ENCODE measurements at places on chromosomes 13 and 19.

DNA sequence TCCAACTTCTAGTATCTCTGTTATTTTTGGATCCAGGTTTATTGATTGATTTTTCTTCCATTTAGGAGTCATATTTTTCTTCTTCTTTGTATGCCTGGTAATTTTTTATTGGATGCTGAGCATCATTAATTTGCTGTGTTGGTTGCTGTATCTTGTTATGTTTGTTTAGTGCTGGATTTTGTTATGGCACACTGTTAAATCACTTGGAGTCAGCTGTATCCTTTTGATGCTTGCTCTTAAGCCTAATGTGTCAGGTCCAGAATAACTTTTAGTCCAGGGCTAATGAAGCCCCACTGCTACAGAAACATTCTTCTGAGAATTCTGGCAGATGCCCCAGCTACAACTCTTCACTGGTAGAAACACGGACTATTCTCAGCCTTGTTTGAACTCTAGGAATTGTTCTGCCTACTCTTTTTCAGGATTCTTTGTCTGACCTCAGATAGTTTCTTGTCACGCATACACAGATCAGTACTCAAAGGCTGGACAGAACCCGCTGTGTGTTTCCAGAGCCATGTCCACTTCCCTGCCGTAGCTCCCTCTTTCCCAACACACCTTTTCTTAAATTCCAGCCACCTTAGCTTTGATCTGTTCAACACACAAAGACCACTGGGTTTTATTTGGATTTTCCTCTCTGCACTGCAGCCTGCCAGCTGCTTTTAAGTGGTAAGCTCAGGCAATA is 137.1 kb upstream of the WASF3 start:
- no peak for DNase-seq

DNA sequence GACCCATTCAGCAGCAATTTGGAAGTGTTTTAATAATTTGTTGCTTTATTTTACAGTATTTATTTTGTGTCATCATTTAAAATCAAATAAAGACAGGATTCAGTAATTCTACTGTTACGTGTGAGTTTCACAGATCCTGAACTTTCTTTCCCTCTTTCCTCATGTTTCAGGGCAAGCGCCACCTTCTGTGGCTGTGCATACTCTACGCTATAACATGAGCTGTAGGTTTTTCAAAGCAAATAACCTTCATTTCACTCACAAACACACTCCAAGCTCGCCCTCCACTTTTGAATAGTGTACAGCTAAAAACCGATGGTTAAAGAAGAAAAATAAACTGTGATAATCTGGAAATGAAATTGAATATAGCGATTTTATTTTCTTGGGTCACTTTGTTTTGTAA is 753.3 kb downstream of the OLFM4 start:
- DNase-seq = no peak

DNA sequence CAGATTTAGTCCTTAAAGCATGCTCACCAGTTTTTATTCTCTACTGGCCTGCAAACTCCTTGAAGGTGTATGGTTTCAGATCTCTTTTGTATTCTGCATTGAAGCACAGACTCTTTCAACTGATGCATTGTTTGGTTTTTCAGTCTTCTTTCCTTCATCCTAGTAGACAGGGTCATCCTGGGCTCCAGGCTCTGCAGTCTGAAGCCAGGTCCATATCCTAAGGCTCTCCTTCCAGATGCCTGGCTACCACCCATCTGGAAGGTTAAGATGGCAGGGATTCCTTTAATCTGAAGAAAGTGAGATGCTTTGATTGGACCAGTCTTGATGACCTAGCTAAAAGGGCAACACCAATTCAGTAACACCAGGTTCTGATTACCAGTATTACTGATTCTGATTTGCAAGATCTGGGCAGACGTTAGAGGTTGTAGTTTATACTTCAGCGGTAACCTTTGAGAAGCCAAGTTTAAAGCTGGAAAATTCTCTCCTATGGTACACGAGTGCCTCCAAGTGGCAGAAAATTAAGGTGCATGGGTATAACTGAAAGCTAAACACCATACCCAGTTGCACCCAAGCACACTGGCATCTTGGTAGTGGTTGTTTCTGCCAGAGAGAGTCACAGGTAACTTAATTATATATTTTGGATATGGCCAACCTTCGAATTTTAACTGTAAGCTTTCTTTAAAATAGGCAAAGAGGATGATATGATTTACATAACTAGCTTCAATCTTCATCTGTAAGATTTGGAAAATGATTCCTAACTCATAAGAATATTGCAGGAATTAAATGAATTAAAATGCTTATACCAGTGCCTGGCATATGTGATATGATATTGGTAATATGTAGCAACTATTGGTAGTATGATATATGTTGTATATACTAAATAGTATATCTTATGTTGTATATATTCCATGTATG is 1651.9 kb upstream of the MIR17HG start:
- no peak for DNase-seq

DNA sequence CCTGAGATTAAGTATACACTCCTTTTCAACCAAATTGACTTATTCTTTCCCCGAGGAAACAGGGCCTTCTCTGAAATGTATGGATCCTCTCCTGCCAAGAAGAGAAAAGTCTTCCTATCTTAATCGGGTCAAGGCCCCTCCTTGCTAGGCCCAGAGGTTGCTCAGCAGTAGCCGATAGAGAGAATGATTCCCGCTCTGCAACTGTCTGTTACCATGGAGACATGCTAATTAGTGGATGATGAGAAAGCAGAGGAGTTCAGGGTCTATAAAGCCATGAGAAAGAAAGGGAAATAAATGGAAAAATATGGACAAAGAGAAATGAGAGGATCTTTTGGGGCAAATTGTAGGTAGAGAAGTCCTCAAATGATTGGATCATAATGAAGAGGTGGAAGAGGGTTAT is 103.5 kb downstream of the POU4F1 start:
- no peak for DNase-seq

GRCh38 chr13:72559716-72560115 is 167.7 kb downstream of the MZT1 start:
- DNase-seq = no peak

- peak; percentile 49 for DNase-seq
Observed at GRCh38 chr19:7916103-7916954, 1.7 kb downstream of the TGFBR3L start.

GRCh38 chr19:7582446-7582845 is 13.2 kb upstream of the CAMSAP3 start:
- no peak for DNase-seq

- DNase-seq = no peak
Observed at GRCh38 chr19:49423071-49423984, at the start of gene PTH2. Gene PTH2, minus strand, starts transcription at chr19:49423441. Its CDS starts 102 bp downstream, at chr19:49423339.

DNA sequence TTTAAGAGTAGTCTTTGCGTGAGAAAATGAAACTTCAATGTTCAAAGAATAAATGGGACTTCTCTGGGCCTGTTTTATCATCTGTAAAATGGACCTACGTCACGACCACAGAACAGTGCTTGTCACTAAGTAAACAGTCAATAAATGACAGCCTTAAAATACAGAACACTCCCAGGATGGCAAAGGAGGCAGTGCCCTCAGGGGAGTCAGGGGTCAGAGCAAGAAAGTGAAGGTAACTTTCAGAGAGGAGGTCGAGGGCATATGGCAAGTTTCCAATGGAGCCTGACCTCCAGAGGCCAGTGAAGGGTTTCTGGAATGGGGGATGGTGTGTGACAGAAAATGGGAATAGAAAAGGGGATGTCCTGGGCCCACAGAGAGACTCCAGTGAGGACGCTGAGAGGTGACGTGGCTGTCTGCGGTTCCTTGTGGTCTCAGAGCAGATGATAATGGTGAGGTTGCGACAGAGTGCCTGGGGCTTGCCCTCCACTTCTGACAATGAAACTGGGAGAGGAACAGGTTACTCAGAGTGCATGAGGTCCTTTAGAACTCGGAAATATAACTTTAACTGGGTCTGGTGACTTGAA is 91.8 kb downstream of the UBL3 start:
- peak; percentile 45 for DNase-seq

- DNase-seq = no peak
Observed at GRCh38 chr13:113975416-113975815, 1.5 kb upstream of the C13orf46 start.

GRCh38 chr13:28136916-28137315 is 1.4 kb upstream of the PAN3 start:
- no peak for DNase-seq

GRCh38 chr19:18418029-18418482 is 1.1 kb upstream of the SSBP4 start:
- DNase-seq = no peak

DNA sequence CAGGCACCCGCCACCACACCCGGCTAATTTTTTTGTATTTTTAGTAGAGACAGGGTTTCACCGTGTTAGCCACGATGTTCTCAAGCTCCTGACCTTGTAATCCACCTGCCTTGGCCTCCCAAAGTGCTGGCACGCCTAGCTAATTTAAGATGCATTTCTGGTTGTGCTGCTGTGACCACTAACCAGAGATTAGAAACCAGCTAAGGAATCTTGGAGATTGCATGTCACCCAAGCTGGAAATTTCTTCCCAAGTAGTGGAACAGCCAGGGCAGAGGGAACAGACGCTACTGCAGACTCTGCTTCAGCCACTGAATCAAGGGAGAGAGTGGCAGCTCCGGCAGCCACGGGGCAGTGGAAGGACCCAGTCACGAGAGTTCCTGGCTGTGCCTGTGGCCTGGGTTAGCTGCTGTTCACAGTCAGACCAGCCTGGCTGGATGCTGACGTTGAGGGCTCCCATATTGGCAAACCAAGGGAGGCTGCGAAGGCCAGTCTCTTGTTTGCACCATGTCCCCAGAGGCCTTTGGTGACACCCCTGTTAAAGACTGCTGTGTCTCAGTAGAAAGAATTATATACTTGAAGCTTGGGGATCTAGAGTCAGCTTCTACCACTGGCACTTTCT is 7.9 kb downstream of the TPM4 start:
- DNase-seq = no peak

- DNase-seq = no peak
Observed at GRCh38 chr19:49851456-49852259, 699 bp downstream of the PTOV1 start.
